ENCODE measurements at places on chromosomes 11 and 22.

GRCh38 chr11:128881221-128881620 lies 9.9 kb upstream of the KCNJ5 start:
- no peak for DNase-seq

GRCh38 chr11:116733969-116734508 lies 38.7 kb downstream of the BUD13 start:
- DNase-seq = no peak

DNA sequence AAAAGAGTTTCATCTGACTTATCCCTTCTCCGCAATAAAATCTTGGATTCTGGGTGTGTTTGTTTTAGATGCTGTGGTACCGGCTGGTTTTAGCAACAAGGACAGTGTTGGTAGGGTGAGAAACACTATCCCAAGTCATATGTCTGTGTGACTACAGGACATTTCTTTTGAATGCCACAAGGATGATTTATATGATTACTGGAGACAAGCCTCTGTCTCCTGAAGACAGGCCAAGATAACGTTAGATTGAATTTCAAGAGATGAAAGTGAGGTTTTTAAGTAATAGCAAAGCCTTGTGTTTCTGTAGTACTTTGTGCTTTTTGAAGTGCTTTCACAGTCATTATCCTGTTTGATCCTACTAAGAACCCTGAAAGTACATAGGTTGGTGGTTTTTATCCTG lies 101.6 kb downstream of the COMMD9 start:
- no peak for DNase-seq

DNA sequence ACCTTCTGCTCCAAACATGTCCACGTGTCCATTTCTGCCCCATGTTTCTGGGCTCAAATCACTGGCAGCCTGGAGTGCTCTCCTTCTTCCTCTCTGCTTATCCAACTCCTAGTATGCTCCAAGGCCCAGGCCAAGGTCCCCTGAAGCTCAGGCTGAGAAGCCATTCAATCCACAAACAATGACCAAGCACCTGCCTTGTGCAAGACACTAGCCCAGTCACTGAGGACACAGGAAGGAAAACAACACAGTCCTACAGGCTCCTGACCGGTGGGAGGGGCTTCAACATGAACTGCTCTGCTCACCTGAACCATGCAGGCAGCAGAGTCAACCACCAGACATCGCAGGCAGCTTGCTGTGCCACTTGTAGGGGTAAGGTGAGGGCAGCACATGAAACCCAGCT lies 93.6 kb downstream of the RPL27A start:
- DNase-seq = no peak

DNA sequence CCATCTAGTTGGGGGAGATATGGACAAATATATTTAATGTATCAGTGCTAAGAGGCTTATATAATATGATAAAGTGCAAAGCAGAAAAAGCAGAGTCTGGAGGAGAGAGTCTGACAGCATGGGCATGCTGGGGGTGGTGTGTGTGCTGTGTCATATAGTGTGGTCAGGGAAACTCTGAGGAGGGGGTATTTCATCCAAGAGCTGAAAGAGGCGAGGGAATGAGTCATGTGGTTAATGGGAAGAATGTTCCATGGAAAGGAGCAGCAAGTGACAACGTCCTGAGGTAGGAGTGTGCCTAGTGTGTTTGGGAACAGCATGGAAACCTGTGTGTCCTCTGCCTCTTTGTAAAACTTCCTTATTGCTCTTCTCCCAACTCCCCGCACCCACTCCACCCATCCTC lies 38.0 kb downstream of the EIF3F start:
- no peak for DNase-seq

DNA sequence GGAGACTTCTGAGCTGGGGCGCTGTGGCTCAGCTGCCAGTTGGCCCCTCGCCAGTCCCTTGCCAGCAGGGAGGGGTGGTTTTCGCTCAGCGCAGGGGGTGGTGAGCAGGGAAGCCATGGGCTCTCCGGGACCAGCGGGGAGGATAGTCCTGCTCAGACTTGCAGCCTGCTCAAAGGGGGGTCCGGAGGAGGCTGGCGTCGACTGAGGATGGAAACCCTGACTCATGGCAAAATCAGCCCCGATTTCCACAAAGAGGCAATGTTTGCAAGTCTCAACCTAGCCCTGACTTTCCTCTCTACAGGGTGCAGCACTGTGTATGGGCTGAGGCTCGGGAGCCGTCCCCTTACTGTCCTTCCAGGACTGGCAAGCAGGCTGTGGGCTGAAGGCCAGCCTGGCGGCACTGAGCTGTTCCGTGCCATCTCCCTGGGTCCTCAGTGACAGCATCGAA lies 35.1 kb downstream of the FBLN1 start:
- no peak for DNase-seq
